Activated CD8-positive, alpha-beta memory T cell treated with anti-CD3 and anti-CD28 coated beads for 48 hours (primary cell): ENCODE measurements at places on chromosomes 16 and 17.

DNA sequence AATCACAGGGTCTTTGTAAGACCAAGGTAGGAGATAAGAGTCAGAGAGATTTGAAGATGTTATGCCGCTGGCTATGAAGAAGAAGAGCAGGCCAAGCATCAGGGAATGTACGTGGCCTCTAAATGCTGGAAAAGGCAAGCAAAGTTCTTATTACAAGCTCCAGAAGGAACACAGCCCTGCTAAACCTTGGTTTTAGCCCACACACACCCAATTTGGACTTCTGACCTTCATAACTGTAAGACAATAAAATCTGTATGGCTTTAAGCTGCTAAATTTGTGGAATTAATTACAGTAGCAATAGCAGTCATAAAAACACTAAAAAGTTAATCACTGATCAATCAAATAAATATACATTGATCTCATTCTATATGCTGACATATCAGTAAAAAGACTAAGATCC lies 6.0 kb downstream of the TMEM170A start:
- DNase-seq, result no peak

GRCh38 chr16:9351841-9352434 lies 260.5 kb downstream of the HAPSTR1 start:
- DNase-seq, result no peak

DNA sequence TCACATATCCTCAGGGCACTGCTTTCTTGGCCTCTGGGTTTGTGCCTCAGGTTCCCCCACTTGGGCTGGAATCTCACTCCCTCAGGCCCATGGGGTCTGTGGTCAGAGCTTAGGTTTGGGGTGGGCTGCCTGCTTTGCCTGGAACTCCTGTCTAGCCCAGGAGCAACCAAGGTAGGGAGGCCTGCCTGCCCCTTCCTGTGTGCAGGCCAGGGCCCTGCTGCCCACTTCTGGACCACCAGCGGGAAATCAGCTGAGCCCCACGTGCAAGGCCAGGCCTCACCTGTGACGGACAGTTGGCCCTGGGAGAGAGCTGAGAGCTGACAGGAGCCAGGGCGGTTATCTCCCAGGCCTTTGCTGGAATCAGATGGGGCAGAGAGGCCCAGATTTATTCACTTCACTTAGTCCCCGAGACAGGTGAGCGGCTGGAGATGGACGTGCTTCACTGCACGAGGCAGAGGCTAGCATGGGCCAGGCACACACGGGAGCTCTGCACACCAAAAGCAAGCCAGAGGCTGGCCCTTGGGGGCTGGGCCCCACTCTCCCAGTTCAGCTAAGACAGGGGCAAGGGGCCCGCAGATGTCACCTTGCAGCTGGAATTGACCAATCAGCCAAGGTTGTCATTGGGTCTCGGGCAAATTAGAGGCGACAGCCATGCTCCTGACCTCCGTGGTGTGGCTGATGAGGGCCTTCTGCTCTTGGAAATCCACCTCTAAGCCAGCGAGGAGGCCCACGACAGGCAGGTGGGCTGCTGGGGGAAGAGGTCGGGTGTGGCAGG lies 49.9 kb upstream of the DOC2B start:
- DNase-seq, result no peak

GRCh38 chr17:71963351-71963750 lies 157.5 kb upstream of the SOX9 start:
- DNase-seq, result no peak

GRCh38 chr17:82713071-82713723 lies 3.3 kb upstream of the FN3KRP start:
- no peak for DNase-seq

GRCh38 chr17:44071772-44072171 lies 1.2 kb downstream of the G6PC3 start:
- no peak for DNase-seq

- DNase-seq, result no peak
These were observed 59.8 kb downstream of the PIPOX start for GRCh38 chr17:29102741-29103181.

DNA sequence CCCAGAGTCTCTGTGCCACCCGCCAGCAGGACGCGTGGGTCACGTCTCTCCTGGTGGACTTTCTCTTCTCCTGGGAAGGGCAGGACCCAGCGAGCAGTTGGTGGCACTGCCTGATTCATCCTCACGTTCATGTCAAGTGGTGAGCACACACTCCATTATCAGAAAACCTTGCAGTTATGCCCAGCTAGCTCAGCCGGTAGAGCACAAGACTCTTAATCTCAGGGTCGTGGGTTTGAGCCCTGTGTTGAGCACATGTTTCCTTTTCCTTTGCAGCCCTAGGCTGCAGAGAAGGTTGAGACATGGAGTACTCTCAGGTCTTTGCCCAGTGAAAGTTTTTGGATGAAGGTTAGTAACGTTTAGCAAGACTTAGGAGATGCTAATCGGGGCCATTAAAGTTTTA lies 8.0 kb downstream of the OR1F1 start:
- DNase-seq, result no peak

GRCh38 chr16:10692470-10692869 lies 2.3 kb downstream of the TEKT5 start:
- no peak for DNase-seq

- DNase-seq, result no peak
These were observed 12.5 kb upstream of the NUDT16L1 start for GRCh38 chr16:4680673-4681470.

DNA sequence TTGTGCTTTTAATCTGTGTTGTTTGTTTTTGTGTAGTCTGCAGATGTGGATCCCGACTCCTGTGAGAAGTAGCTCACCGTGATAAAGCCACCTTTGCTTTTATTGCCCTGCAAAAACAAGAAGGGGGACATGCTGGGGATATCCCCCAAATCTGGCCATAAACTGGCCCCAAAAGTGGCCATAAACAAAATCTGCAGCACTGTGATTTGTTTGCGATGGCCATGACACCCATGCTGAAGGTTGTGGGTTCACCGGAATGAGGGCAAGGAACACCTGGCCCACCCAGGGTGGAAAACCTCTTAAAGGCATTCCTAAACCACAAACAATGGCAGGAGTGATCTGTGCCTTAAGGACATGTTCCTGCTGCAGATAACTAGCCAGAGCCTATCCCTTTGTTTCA lies 15.1 kb downstream of the AHSP start:
- no peak for DNase-seq

DNA sequence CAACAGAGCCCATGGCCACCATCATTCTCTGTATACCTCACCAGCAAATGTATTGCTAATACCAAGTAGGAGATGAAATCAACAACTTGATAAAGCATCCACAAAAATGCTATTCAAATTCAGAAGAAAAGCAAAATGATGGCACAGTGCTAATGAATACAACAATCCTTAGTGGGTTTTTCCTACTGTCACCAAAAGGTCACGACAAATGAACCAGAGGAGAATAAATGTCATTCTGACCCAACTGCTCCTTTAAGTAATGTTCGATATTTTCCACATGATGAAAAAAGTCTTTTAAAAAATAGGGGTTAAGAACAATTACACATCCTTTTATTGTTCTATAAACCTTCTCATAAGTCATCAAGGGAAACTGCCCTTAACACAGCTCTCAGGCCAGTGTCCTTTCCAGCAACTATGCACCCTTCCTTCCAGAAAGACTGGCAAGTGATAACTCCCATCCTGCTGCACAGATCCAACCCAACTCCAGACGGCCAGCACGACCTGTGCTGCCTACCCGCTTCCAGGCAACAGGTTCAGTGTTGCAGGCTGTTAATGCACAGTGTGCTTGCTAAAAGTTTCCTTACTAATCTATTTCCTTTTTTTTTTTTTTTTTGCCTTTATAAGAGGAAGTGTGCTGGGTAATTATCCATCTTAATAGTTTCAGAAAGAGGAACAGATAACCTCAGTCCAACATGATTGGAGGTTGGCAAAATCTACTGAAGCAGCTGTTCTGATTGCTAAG lies 15.4 kb downstream of the FBXO31 start:
- DNase-seq, result no peak

DNA sequence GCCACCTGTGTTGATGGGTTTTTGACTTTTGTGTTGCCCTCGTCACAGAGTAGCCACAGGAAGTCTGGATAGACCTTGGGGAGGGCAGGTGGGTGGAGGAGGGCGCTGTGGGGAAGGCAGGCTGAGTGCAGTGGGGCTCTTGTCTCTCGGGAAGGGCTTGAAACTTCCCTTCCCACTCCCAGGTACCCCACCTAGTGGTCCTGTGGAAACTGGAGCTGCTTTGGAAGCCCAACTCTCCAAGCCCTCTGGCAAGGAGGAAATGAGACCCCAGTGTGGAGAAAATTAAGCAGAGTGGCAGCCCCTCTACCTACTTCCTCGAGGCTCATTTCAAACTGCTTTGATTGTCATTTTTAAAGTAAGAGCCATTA lies 9.2 kb downstream of the CA5A start:
- no peak for DNase-seq

GRCh38 chr16:466651-467050 lies 41.2 kb downstream of the RAB11FIP3 start:
- no peak for DNase-seq

DNA sequence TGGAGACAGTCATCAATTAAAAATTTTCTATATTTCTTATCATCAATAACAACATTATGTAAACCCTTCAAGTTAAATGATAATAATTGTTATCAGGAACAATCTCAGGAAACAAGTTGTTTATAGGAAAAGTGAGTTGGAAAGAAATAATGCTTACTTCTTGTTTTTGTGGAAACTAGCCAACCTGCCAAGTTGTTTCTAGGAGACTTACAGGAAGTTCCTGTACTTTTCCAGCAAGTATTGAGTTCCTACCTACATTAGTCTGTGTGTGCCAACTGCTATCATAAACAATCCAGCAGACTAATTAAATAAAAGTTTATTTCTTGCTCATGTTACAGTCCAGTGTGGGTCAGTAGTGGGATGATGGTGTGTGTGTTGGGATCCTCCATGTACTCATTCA lies 1.6 kb upstream of the CCL14 start:
- DNase-seq, result no peak

DNA sequence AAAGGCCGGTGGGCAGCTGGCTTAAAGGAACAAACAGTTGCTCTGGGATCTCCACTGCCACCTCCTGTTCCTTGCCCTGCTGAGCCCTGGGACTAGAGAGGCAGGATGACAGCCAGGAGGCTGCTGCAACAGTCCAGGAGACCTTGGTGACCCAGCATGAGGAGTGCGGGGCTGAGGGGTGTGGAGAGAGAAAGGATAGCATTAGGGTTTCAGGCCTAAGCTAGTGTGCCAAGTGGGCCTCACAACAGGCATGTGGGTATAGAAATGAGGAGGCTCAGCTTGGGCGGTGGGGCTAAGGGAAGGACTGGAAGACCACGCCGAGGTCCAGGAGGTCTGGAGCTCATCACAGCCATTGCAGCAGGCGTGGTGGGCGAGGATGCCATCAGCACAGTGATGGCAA lies 39.8 kb downstream of the SDK2 start:
- no peak for DNase-seq

- DNase-seq, result peak; percentile 27
These were observed 29.6 kb upstream of the PHOSPHO1 start for GRCh38 chr17:49260011-49260816.

DNA sequence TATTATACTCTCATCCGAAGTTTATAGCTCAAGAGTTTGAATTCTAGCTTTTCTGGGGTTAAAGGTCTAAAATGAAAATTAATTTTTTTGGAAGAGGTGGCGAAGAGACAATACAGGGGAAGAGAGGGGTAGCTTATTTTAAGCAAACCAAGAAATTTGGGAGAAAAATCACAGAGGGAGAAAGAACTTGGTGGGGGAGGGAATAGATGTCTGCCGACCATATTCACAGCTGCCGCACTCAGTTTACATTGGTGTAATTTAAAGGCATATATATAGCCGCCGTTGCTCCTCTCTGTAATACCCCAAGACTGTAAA lies 6.5 kb upstream of the ZFHX3 start:
- DNase-seq, result no peak

DNA sequence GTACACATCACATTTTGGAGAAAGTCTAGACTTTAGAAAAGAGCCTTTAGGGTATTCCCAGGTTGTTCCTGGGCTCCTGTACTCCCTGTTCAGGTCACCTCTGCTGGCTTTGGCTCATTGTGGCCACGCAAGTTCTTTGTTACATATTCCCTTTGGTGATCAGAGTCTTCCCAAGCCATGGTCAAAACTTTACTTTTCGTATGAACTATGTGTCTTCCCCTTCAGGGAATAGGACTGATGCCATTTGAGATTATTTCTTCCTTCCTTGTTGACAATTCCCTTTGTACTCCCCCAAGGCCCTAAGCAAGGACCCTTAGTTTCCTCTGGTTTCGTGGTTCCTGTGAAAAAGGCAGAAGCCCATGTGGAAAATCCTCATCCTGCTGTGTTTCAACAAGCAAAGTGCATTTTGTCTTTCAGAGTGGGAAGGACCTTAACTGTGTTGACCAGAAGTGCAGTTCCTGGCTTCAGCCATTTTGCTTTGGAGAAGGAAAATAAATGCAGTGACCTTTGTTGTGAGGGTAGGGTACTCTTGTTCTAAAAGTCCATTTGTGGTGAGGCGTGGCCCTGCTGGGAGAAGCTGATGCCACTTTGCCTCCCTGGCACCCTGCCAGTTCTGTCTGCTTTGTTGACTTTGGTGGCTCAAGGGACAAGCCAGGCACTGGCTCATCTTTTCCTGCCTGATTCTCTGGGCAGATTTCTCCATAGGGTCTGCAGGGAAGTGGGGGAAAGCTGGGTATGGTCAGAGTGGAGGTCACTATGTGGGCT lies 55.1 kb downstream of the ZNRF1 start:
- DNase-seq, result no peak

DNA sequence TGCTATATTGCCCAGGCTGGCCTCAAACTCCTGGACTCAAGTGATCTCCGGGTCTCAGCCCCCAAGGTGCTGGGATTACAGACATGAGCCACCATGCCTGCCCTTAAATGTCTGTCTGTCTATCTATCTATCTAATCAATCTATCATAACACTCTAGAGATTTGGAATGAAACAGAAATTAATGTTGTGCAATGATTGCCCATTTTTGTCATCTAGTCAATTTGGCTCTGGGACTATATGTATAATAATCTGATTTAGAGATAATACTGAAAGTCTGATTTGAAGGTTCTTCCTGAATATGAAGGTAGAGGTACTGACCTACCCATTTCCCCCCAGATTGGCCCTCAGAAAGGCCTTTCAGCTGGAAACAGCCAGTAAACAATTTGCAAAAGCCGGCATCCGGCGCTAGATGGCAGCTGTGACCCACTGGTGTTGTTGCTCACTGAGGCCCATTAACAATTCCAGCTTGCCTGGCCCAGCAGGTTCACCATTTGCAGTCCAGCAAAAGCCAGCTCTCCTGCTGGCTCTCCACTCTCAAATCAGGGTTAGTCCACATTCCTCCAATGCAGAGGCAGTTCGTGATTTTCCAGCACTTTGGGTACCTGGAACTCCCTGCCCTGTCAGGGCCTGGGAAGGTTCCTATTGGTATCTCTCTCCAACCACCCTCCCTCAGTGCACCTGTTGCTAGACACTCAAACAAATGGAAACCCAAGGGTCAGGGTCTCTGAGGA lies 22.9 kb upstream of the C16orf87 start:
- DNase-seq, result no peak

GRCh38 chr17:66468241-66469087 lies 166.1 kb downstream of the PRKCA start:
- no peak for DNase-seq
